ENCODE measurements at places on chromosomes 12 and 14.

GRCh38 chr12:16610743-16611142 lies 4.8 kb upstream of the LMO3 start:
- no peak for DNase-seq

DNA sequence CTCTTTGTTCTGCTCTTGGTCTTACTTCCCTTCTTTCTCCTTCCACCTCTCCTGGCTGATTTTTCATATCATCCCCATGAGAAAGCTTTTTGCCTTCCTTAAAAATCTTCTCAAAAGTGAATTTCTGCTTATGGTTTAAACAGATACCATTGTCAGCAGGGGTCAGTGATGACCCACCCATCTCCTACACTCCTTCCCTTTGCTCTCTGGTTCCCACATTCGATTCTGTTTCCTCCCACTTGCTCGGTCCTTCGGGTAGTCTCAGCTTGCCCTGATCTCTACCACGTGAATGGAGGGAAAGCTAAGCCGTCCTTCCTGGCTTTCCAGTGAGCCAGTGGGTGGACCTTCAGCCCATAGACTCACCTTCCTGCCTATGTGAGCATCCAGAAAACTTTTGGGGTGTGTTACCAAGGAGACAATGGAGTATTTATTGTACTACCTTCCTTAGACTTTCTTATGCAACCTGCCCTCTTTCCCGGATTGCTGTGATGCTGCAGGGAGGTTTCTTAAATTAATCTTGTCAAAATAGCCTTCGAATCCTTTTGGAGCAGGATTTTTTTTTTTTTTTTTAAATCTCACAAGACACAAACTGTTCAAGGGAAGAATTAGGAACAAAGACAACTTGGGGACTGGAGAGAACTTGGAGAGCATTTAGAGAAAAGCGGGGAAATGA lies 306.3 kb downstream of the CACNA1C start:
- DNase-seq, result peak; percentile 77

DNA sequence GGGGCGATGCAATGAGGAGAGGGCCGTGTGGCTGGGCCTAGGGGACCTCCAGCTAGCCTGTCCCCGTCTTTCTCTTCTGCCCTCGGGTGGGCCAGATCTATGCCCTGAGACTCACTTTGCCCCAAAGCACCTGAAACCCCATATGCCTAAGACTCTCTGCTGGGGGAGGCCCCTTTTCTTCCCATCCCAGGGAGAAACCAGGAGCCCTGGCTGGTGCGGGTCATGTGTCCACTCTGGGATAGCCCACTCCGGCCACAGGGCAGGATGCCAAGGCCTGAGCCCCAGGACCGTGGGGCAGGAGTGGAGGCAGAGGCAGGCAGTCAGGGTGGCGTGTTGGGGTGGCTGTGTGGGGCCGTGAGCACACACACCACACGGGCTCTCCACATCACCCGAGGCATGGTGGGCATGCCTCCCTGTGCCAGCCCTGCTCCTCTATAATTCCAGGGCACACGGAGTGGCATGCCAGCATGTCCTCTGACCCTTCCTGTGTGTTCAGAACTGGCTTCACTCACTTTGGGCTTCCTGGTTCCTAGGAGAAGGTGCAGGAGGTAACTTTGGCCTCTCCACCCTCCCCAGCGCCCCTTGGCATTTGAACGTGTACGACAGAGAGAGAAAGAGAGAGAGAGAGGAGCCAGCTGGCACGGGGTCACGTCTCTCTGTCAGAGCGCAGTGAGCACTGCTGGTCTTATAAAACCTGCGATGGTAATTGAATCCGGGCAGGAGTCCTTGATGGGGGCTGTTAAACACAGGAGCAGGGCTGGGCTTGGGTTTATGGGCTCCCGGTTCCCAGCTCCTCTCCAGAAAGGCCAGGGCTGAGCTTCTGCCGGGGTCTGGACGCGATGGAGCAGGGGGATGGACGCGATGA lies 144.2 kb downstream of the KIF26A start:
- DNase-seq, result no peak

DNA sequence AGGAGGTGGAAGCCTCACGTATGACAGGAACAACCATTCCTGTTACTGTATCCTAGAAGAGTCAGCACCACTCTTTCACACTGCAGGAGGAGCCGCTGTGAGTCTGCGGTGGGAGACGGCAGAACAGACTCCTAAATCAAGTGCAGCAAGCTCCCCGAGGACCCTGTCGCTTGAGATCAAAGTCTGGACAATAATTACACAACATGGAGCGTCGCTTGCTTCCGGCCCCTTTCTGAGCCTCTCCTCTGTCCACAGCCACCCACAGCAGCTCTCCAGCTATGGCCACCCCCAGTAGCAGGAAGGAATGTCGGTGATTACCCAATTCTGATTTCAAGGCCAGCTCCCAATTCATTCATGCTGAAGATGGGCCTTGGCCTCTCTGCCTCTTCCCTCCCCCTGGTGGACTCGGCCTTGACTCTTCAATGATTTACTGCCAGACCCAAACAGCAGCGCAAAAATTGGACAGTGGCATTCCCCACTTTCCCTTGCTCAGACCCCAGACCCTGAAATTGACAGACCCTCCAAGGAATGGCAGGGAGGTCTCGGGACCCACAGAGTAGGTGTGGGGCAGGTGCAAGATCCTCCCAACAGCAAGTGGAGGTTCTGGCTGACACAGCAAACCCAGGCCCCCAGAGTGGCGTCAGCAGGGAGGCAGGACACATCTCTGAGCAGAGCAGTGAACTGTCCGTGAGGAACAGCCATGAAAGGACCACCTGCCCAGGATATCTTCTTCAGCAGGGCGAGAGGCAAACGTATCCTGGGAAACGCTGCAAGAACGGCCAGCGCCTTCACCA lies 272.7 kb upstream of the DIO3 start:
- DNase-seq, result peak; percentile 39

GRCh38 chr12:45913631-45914030 lies 76.7 kb downstream of the SCAF11 start:
- DNase-seq, result no peak

DNA sequence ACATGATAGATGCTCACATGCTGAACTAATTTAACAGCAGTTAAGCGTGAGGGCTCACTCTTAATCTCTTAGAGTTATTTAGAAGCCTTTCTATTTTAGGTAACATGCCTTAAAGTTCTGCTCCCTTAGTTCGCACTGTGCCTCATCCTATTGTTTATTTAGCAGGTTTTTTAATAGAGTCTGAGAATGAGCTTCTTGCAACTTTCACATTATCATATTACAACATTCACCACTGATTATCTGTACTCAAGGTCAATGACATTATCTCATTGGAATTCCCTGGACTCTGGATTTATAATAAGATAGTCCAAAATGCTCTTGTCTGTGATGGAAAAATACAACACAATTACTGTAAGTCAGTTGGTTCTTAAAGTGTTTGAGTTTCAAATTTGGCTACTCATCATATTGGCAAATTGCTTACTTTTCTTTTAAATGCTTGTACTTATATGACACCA lies 183.6 kb upstream of the SLC38A2 start:
- DNase-seq, result no peak

- no peak for DNase-seq
These were observed 5.7 kb downstream of the AHNAK2 start for GRCh38 chr14:104972301-104973134.

GRCh38 chr12:19657118-19657731 lies 217.9 kb downstream of the AEBP2 start:
- DNase-seq, result no peak

DNA sequence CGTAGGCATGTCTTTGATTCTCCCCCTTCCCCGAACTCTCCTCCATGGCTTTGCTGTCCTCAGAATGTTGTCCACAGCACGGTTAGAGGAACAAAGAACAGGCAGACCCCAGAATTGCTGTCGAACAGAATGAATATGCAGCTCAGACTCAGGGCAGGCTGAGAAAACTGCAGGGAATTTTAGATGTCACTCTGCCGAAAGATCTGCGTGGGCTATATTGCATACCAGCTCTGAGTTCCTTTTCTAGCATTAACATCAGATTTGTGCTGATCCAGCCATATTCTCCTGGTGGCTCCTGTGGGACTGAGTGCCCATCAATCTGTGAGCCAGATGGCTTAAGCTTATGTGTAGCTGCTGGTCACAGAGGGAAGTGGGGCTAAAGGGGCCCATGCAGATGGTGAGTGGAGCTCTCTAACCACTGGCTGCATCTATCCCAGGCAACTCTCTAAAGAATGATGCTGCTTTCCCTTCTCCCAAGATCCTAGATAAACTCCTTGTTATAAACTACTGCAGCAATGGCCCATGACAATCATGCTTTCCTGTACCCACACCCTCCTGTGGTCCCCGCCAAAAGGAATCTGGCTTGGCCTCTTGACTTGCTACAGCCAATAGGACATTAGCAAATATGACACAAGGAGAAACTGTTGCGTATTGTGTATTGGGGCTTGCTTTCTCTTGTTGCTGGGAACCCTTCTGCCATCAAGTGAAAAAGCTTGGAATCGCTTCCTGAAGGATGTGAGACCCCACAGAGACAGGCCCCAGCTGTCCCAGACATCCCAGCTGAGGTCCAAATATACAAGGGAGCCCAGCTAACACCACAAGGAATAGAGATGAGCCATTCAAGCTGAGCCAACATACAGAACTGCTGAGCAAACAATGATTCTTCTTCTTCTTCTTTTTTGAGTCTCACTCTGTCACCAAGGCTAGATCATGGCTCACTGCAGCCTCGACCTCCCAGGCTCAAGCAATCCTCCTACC lies 101.3 kb downstream of the FOXN3 start:
- DNase-seq, result no peak

- no peak for DNase-seq
These were observed 5.3 kb downstream of the RNF41 start for GRCh38 chr12:56216461-56216860.

GRCh38 chr12:131900397-131900796 lies 6.0 kb downstream of the ULK1 start:
- DNase-seq, result no peak

DNA sequence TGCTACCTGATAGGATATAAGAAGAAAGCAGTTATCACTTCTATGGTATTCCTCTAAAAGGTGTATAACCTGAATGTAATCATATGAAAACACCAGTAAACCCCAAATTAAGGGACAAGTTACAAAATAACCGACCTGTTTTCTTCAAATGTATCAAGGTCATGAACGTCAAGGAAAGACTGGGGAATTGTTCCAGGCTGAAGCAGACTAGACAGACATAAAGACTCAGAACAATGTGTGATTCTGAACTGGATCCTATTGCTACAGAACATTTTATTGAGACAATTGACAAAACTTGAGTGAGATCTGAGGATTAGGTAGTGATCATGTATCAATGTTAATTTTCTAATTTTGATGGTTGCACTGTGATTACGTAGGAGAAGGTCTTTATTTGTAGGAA lies 15.4 kb upstream of the LRP6 start:
- DNase-seq, result no peak

DNA sequence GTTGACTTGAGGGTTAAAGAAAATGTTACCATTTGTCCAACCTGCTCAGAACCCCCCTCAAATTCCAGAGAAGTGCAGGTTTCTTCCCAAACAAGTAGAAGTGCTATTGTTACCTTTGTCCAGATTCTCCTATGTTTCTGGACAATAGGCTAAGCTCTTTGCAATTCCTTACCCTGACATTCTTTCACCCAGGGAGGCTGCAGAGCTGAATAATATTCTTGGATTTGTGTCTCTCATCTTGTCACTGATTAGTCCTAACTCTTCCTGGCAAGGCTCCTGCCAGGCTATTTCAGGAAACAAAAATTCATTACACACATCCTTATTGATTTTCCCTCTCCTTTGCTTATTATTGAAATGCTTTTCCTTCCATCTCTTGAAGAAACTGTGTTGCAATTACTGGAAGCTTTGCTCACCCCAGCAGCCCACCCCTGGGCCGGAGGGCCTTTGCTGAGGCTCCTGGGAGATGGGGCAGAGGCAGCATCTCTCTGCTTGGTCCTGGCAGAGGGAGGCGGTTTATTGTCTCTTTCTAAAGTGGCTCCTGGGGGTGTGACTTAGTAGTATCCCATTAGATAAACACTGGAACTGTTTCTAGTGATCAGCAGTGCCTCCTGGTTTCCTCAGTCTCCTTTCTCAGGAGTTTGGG lies 207.5 kb upstream of the PELI2 start:
- DNase-seq, result no peak

DNA sequence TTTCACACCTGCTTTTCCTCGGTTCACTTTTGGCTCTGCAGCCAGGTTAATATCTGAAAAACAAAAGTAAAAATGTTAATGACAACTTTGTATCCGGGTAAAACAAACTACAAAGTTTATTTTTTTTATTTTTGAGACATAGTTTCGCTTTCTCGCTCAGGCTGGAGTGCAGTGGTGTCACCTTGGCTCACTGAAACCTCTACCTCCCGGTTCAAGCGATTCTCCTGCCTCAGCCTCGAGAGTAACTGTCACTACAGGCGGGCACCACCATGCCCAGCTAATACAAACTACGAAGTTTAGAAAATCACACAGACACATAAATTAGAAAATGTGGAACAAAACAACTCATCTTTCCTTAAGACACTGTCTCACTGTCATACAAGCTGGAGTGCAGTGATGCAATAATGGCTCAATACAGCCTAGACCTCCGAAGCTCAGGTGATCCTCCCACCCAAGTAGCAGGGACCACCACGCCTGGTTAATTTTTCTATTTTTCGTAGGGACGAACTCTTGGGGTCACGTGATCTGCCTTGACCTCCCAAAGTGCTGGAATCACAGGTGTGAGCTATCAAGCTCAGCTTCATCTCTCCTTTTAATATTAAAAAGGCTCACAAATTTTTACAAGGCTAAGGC lies 38.1 kb downstream of the HNRNPC start:
- DNase-seq, result no peak

DNA sequence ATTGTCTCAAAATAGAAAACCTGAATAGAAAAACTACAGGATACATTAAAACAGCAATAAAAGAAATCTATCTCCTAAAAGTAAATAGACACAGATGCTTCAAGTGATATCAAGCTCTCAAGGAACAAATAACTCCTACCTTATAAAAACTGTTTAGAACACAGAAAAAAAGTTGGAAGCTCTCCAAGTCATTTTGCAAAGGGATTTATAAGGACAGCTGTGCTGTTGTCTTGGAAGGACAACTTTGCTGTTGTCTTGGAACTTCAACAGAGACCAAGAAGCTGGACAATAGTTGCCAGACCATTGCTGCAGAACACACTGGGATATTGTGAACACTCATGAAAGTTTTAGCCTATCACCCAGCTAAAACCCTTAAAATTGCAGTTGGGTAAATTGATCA lies 780.7 kb downstream of the FLRT2 start:
- no peak for DNase-seq

GRCh38 chr14:67392800-67393199 lies 19.2 kb downstream of the PLEK2 start:
- no peak for DNase-seq

DNA sequence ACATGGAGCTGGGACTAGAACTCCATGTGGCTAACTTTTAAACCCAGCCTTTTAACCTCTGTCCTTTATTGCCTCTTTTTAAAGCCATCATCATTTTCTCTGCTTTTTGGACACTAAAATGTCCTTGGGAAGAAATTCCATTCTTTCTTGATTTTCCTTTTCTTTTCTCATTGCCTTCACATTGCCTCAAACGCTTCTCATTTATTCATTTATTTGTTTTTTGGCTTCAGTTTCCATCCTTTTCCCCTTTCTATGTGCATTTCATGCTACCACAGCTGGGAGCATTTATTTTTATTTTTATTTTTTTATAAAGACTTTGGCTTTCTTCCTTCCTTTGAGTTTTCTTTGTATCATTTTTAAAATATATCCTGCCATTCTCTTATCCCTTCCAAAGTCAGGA lies 212.2 kb downstream of the DACT1 start:
- DNase-seq, result no peak

Measured in NB4 (cell line).